GM12878 (cell line): ENCODE measurements at places on chromosomes 3 and 15. TPM values are rescaled to one million over a fixed set of nuclear protein-coding genes. Genes with fewer than 3 reads are reported as not detected.

GRCh38 chr15:65115542-65115941, 542 bp upstream of the UBAP1L start:
- no peaks in the 10 kb centered on the region for H3K27me3 ChIP-seq
- peaks cover 30% of the 10 kb centered on the region for H3K36me3 ChIP-seq
- DNase-seq, result no peak
- no peaks in the 10 kb centered on the region for H3K4me1 ChIP-seq
- H3K27ac ChIP-seq, result no peak overlapping the region
- H3K4me3 ChIP-seq, result no peak overlapping the region

GRCh38 chr3:127688416-127689265, 15.9 kb downstream of the ABTB1 start:
- H3K27ac ChIP-seq, result no peak overlapping the region
- H3K4me1 ChIP-seq, result peaks cover 7% of the 10 kb centered on the region
- no peak for DNase-seq
- no peak overlapping the region for H3K4me3 ChIP-seq
- no peaks in the 10 kb centered on the region for H3K27me3 ChIP-seq

GRCh38 chr15:31163769-31164572, 62.4 kb upstream of the TRPM1 start:
- H3K27ac ChIP-seq, result no peak overlapping the region
- DNase-seq, result no peak
- H3K4me3 ChIP-seq, result no peak overlapping the region
- no peaks in the 10 kb centered on the region for H3K36me3 ChIP-seq

DNA sequence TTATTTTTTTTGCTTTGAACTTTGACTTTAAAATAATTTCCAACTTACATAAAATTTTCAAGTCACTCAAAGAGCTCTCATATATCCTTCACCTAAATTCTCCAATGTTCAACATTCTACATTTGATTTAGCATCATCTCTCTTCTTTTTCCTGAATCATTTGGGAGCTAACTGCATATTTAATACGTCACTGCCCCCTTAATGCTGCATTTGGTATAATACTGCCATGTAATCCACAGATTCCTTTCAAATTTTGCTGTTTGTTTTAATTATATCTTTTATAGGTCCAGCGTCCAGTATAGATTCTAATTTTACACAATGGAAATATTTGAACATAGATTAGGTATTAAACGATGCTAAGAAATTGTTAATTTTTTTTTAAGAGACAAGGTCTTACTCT, 2.3 kb upstream of the EIF2AK4 start:
- H3K4me3 ChIP-seq, result no peak overlapping the region
- no peaks in the 10 kb centered on the region for H3K36me3 ChIP-seq
- no peak for DNase-seq
- no peak overlapping the region for H3K27ac ChIP-seq
- H3K27me3 ChIP-seq, result no peaks in the 10 kb centered on the region

GRCh38 chr3:115409596-115409995, 213.7 kb upstream of the GAP43 start:
- H3K27ac ChIP-seq, result no peak overlapping the region
- H3K36me3 ChIP-seq, result no peaks in the 10 kb centered on the region
- no peaks in the 10 kb centered on the region for H3K4me1 ChIP-seq

Gene LINGO1
- 0.64 TPM in 1 of 2 replicates, not detected in the other for total RNA-seq

Gene PPM1L
- total RNA-seq, result 0.21 and 0.33 TPM in 2 replicates

Gene ZIC1
- not detected in 2 replicates for total RNA-seq

Gene MED12L
- 0.03 TPM in 2 replicates for total RNA-seq
